ENCODE measurements at places on chromosomes 1 and 21.

GRCh38 chr1:156009404-156009803 lies 11.3 kb downstream of the SSR2 start:
- no peak for ATAC-seq

DNA sequence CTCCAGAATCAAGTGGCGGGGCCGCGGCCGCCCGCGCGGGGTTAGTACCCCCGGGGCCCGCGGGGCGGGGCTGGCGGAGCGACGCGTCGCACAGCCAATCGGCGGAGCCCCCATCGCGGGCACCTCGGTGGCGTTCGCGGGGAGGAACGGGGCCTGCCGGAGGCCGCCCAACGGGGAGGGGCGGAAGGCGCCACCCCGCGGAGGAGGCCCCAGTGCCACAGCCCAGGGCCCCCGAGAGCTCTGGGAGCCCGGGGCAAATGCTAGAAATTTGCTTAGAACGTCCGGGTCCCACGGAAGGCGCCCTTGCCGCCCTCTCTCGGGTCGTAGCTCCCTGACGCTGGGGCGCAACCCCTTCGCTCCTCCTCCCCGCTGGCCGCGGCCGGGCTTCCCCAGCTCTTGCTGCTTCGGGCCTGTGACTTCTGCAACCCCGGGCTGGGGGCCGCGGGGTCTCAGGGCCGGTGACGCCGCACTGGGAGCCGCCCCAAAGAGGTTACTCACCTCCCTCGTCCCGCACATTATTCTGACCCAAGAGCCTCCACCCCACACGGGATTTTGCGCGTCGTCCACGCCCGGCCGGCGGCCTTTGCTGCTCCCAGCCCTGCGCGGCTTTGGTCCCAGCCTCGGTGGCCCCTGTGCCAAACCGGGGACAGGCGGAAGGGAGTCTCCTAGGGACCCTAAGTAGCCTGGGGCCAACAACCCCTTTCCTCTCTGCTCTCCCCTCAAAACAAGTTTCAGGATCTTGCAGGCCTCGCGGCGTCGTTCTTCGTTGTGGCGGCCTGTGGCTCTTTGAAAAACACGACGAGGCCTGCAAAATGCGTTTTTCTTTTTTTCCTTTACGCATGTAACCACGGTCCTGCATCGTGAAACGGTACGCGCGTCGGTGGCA lies at the start of gene RUNX3:
Gene RUNX3, minus strand, starts transcription at position 17 of the 886 bp plus-strand sequence. CDS start 408 bp downstream, outside the sequence.
- peak; percentile 91 for ATAC-seq

GRCh38 chr1:8026976-8027747 lies 1.1 kb upstream of the ERRFI1 start:
- no peak for ATAC-seq

GRCh38 chr1:208445758-208446203 lies 201.6 kb upstream of the PLXNA2 start:
- no peak for ATAC-seq

- ATAC-seq: no peak
These were observed 13.4 kb downstream of the PLA2G2F start for GRCh38 chr1:20152599-20152930.

DNA sequence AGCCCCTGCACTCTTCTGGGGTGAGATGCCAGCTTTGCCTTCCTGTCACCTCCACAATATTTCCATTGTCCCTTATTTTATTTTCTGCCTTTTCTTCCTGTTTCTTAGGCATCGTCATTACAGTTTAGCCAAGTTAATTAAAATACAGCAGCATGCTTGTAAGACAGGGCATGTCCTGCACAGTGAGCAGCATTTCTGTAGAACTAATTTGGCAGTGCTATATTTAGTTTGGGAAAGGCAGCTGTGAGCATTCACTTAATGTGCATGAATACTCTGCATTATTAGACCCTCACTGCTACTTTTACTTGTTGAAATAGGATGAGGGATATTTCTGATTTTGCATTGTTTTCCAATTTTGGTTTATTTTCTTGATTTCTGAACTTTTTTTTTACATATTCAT lies 133.3 kb downstream of the KCNK2 start:
- ATAC-seq: no peak

GRCh38 chr21:26560612-26561011 lies 12.5 kb downstream of the CYYR1 start:
- ATAC-seq: no peak

- no peak for ATAC-seq
These were observed 34.3 kb downstream of the SSBP3 start for GRCh38 chr1:54371942-54372275.

- no peak for ATAC-seq
These were observed 122.5 kb downstream of the GIPC2 start for GRCh38 chr1:78168306-78168705.

DNA sequence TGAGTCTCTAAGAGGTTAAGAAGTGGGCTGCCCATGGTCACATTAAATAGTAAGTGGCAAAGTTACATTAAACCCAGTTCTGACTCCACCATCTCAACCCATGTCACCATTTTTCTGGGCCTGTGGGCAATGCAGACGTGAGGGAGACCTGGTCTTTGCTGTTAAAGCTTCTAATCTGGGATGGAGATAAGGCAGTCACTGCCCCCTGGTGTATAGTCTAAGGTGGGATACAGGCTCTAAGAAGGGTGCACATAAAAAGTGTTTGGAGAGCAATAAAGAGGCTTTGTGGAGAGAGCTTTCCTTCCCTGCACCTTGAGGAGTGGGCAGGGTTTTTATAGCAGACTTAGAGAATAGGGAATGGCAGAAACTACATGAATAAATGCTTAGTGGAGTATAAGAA lies 141.3 kb downstream of the ROR1 start:
- ATAC-seq: peak; percentile 76

- ATAC-seq: no peak
These were observed 5.4 kb upstream of the SGIP1 start for GRCh38 chr1:66528580-66528979.

DNA sequence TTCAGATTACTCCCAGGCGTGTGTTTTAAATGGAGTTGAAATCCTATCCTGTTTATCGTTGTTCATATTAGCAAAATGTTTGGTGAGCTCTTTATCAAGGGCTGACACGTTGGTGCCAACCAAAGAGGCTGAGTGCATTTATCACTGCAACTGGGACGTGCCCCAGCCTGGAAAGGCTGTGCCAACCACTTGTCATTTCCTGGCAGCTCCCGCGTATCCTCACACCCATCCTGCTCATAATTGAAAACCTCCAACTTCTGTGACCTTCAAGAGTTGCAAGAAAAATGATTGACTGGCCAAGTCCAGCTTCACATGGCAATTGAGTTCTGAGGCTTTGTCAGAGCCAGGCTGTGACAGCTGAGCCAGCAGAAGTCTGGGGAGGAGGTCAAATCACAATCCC lies 43.7 kb upstream of the KCNA3 start:
- ATAC-seq: no peak

DNA sequence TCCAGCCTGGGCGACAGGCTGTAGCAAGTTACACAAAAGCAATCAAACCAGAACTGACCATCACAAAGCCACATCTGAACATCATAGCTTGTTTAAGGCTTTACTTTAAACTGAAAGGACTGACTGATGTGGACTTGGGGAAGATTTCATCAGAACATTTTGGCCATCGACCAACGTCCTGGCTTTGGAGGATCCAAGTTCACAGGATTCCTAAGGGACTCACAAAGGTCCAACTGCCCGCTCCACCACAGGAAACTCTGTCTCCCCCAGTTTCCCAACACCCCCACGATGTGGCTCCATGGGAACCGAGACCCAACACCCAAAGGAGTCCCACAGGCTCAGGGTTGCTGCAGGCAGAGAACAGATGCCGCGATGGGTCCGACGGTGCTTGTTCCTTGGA lies 9.3 kb downstream of the SSU72 start:
- no peak for ATAC-seq

GRCh38 chr21:32371913-32372314 lies 20.9 kb downstream of the URB1 start:
- ATAC-seq: no peak

- ATAC-seq: no peak
These were observed 21.3 kb upstream of the COL16A1 start for GRCh38 chr1:31725134-31725533.

GRCh38 chr1:109864930-109865612 lies 45.6 kb upstream of the CSF1 start:
- no peak for ATAC-seq

- ATAC-seq: no peak
These were observed 30.6 kb upstream of the SLC30A10 start for GRCh38 chr1:219958875-219959417.

- no peak for ATAC-seq
These were observed 91.1 kb downstream of the DMRTB1 start for GRCh38 chr1:53550201-53550741.

- no peak for ATAC-seq
These were observed 9.8 kb downstream of the ERRFI1 start for GRCh38 chr1:8016210-8016894.

DNA sequence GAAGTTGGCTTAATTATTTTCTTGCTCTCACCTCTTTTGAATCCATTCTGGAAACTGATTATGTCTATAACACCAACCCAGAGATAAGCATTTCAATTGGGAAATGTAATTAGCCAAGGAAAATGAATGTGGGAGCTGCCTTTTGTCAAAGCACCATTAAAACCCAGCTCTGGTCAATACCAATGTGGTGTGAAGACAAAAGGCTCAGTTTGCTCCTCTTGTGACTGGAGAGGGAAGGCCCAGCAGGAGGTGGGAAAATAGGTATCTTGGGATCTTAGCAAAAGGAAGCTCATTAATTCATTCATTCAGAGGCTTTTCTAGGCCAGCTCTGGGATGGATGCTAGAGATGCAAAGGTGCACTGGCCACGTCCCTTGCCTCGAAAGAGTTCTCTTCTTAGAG lies 75.0 kb upstream of the SELENON start:
- ATAC-seq: no peak

DNA sequence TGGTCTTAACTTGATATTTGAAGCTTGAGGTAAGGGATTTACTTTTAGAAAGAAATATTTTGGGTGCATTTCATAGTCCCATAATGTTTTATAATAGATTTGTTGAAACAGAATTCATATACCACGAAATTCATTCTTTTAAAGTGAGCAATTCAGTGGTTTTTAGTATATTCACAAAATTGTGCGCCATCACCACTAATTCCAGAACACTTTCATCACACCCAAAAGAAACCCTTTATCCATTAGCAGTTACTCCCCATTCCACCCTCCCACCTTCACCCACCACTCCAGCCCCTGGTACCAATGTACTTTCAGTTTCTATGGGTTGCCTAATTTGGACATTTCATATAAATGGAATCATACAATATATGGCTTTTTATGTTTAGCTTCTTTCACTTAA lies 38.9 kb upstream of the DMRTB1 start:
- no peak for ATAC-seq

GRCh38 chr1:58546520-58547308 lies at the start of gene OMA1:
OMA1 (minus strand) TSS chr1:58546726; CDS start chr1:58539294, 7,432 bp downstream.
- peak; percentile 97 for ATAC-seq

- no peak for ATAC-seq
These were observed 442 bp upstream of the CSMD2 start for GRCh38 chr1:34165422-34165921.

GRCh38 chr1:172122381-172122780 lies 281.1 kb downstream of the DNM3 start:
- ATAC-seq: no peak

DNA sequence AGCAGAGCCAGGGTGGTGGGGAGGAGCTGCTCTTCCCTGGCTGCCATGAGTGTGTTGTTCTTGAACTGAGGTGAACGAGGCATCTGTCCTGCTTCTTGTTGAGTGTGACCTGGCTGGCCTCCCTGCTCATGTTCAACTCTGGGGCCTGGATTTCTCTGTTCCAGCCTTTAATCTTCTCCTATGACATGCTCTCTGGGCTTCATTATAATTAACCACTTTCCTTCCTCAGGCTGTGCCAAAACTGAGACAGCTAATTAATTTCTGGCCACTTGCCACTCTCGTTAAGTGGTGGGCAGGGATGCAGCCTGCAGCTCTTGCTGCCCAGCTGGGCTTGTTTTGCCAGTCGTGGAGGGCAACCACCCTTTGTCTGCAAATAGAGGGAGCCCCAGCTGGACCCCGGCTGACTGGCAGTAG lies 23.3 kb downstream of the OPRD1 start:
- no peak for ATAC-seq

- no peak for ATAC-seq
These were observed 16.2 kb downstream of the LAPTM5 start for GRCh38 chr1:30741239-30741894.

DNA sequence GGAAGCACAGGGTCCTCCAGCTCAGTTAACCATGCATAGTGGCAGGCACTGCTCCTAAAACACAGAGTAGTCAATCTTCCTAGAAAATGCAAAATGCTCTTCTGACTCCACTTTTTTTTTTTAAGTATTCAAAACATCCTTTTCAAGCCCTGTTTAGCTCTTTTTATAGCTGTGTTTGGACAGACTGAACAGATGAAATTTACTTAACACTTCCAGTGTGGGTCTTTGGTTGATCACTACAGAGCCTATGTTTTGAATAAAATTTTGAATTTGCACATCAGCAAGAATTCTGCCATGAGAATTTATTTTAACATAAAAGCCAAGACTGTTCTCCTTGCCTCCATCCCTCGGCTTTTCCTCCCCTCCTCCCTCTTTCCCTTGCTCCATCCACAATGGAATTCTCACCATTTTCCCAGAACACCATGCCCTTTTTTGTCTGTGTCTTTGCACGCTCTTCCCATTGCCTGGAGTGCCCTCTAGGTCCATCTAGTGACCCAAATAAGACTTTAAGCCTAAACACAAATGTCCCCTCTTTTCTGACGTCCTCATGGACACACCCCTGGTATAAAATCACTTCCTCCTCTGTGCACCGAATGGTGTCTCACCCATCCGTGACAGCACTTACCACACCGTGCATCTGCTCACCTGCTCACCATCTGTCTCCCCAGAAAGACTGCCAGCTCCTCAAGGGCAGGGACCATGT lies 24.0 kb upstream of the CPT2 start:
- peak; percentile 93 for ATAC-seq

GRCh38 chr1:99784143-99784542 lies 17.7 kb upstream of the FRRS1 start:
- ATAC-seq: no peak
